ENCODE measurements at places on chromosomes 3 and 15. TPM values are rescaled to one million over a fixed set of nuclear protein-coding genes. Genes with fewer than 3 reads are reported as not detected.

DNA sequence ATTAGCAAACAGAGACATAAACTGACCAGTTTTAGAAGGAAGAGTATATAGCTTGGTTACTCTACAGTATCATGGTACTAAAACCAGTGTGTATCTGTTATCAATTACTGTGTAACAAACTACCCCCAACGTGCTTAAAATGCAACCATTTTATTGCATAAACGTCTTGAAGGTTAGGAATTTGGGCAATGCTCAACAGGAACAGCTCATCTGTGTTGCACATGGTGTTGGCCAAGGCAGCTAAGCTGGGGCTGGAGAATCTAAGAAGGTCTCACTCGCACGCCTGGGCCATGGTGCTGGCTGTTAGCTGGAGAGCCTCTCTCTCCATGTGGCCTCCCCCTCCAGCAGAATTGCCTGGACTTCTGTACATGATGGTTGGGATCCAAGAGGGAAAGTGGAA lies 81.2 kb upstream of the THBS1 start:
- no peaks in the 10 kb centered on the region for H3K27me3 ChIP-seq
- no peaks in the 10 kb centered on the region for H3K36me3 ChIP-seq
- DNase-seq = no peak
- no peak overlapping the region for H3K27ac ChIP-seq
- H3K4me3 ChIP-seq = no peak overlapping the region

GRCh38 chr3:20999661-21000060 lies 751.3 kb downstream of the ZNF385D start:
- no peak for DNase-seq
- no peak overlapping the region for H3K27ac ChIP-seq
- no peaks in the 10 kb centered on the region for H3K36me3 ChIP-seq

GRCh38 chr3:29503958-29504357 lies 223.1 kb downstream of the RBMS3 start:
- H3K36me3 ChIP-seq = no peaks in the 10 kb centered on the region
- H3K4me1 ChIP-seq = no peaks in the 10 kb centered on the region
- H3K4me3 ChIP-seq = no peak overlapping the region
- H3K27me3 ChIP-seq = no peaks in the 10 kb centered on the region
- DNase-seq = no peak
- H3K27ac ChIP-seq = no peak overlapping the region

- H3K27me3 ChIP-seq = no peaks in the 10 kb centered on the region
- no peak for DNase-seq
- H3K4me1 ChIP-seq = no peaks in the 10 kb centered on the region
- no peaks in the 10 kb centered on the region for H3K36me3 ChIP-seq
Observed at GRCh38 chr3:191523148-191523547, 62.2 kb downstream of the PYDC2 start.

FILIP1L gene
- total RNA-seq = 29.2 TPM

DNA sequence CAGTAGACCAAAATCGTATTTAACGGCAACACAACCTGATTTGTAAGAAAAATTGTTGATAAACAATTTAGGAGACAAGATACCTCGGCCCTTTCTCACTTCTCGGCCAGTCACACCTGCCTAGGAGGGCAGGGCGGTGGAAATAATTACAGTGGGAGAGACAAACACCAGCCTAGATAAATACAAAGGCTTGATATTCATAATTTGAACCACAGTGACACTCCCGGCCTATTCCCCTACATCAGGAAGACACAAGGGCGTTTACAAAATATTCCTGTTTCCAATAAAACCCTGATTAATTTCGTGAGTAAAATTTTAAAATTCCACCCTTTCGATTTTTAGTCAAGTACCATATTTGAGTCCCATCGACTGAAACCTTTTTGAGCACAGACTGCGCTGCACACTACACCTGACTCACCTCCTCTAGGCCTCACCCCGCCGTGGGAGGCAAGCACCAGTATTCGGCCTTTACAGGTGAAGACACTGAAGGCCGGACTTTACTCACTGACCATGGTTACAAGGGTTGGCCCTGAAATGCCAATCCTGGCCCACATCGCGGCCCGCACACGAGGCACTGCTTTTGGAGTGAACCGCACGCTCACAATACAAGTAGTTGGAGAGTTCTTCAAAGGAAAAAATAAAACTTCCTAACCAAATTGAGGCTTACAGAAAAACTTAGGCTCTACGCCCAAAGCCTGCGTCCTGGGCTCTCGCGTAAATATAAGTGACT lies 794 bp downstream of the ARPP19 start:
- peaks cover 24% of the 10 kb centered on the region for H3K4me1 ChIP-seq
- no peaks in the 10 kb centered on the region for H3K27me3 ChIP-seq
- DNase-seq = peak; percentile 55

DNA sequence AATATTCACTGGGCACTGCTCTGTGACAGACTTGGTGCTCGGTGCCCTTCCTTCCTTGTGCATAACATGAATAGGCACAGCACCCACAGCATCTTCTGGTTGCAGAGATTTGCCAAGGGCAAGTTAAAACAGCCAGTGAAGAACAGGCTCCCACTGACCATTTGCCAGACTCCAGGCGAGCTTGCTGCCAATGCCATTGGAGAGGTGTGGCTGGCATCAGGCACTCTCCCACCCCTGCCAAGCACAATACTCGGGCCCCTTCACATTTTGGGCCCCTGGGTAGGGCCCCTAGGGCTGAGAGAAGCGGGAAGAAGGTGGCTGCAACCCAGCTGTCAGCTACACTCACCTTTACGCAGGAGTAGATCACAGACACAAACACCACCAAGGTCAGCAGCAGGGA lies 112.1 kb downstream of the SEC22A start:
- no peak overlapping the region for H3K4me3 ChIP-seq
- no peaks in the 10 kb centered on the region for H3K36me3 ChIP-seq
- no peaks in the 10 kb centered on the region for H3K4me1 ChIP-seq

GRCh38 chr3:30042274-30042859 lies 564.0 kb upstream of the TGFBR2 start:
- no peaks in the 10 kb centered on the region for H3K36me3 ChIP-seq
- no peak overlapping the region for H3K4me3 ChIP-seq
- no peaks in the 10 kb centered on the region for H3K27me3 ChIP-seq
- H3K4me1 ChIP-seq = peaks cover 25% of the 10 kb centered on the region

DNA sequence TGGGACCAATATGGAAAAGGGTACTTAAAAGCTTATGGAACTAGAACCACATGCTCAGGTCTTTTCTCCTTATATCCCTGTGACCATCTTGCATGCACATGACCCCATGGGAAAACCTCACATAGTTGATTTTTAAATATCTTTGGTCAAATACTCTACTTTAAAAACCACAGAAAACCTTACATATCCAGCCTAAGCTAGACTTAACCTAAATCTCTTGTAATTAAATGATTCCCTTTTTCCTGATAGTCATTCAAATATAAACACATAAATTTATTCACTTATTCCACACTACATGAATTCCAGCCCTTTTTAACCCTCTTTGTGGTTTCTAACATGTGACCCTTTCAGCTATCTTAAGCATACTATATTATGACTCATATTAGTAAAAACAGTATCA lies 46.8 kb downstream of the DNAJC13 start:
- no peaks in the 10 kb centered on the region for H3K4me1 ChIP-seq
- H3K27ac ChIP-seq = no peak overlapping the region
- no peak for DNase-seq
- peaks cover 33% of the 10 kb centered on the region for H3K36me3 ChIP-seq

DNA sequence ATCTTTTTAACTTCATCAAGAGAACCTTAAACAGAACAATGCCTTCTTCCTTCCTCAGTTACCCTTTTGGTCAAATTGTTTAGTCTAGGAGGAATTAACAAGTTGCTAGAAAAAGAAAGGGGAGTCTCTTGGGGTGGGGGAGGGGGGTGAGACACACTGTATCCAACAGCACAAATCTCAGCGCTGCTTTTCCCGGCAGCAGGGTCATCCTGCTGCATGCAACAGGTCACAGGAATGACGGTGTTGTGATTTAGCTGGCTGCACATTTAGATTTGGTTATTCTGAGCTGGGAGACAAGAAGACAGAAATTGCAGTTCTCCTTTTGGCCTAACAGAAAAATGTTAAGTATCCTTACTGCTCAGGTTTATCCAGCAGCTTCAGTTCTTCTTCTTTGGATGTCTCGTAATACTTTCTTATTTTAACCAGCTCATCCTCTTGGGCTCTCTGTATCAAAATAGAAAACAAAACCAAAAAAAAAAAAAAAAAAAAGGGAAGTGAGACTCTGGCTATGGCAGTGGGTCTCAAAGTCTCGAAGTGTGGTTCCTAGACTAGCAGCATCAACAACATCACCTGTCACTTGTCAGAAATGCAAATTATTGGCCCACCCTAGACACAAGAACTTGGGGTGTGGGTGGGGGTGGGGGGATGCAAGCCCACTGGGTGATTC lies 190.5 kb downstream of the GREM1 start:
- no peaks in the 10 kb centered on the region for H3K4me1 ChIP-seq
- no peaks in the 10 kb centered on the region for H3K27me3 ChIP-seq
- DNase-seq = peak; percentile 60
- no peak overlapping the region for H3K4me3 ChIP-seq
- H3K36me3 ChIP-seq = no peaks in the 10 kb centered on the region

- no peak overlapping the region for H3K4me3 ChIP-seq
- no peaks in the 10 kb centered on the region for H3K36me3 ChIP-seq
- H3K4me1 ChIP-seq = no peaks in the 10 kb centered on the region
- no peak overlapping the region for H3K27ac ChIP-seq
- no peak for DNase-seq
- no peaks in the 10 kb centered on the region for H3K27me3 ChIP-seq
Observed at GRCh38 chr3:164779816-164780215, 298.5 kb downstream of the SI start.

GRCh38 chr3:45623393-45623792 lies 28.8 kb downstream of the LIMD1 start:
- no peak for DNase-seq
- no peak overlapping the region for H3K4me3 ChIP-seq
- no peaks in the 10 kb centered on the region for H3K27me3 ChIP-seq
- H3K36me3 ChIP-seq = peaks cover 3% of the 10 kb centered on the region

DNA sequence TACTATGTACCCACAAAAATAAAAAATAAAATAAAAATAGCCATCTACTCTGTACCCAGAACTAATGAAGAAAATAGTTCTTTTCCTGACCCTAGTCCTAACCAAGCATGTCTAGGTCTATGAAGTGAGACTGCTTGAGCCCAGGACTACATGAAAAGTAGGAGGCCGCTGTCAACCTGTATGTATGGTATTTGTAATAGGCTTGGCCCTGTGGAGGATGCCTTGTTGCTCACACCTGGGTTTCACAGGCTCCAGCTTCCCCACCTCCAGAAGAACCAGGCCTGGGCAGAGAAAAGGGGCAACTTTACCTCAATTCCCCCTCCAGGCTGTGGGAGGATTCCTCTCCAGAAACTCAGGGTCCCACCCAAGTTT lies 6.8 kb upstream of the PKM start:
- H3K27ac ChIP-seq = peak overlapping the region; percentile 85
- no peak overlapping the region for H3K4me3 ChIP-seq
- H3K36me3 ChIP-seq = peaks cover 15% of the 10 kb centered on the region

DNA sequence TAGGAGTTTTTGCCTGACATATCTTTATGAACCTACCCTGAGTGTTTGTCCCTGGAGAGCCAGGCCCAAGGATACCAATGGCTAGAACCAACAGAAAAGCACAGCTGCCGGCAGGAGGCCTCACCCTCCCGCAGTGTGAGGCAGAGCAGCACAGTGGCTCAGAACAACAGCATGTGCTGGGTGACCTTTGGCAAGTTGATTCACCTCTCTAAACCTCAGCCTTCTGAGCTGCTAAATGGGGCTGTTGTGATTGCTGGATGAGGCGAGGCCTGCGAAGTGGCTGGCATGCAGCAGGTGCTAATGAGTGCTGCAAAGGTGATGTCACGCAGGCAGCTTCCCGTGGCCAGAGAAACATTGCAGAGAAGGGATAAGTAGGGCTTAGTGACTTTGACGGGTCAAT lies 23.3 kb downstream of the IDH2 start:
- no peak overlapping the region for H3K27ac ChIP-seq
- no peaks in the 10 kb centered on the region for H3K27me3 ChIP-seq
- H3K36me3 ChIP-seq = peaks cover 27% of the 10 kb centered on the region
- H3K4me1 ChIP-seq = no peaks in the 10 kb centered on the region

DNA sequence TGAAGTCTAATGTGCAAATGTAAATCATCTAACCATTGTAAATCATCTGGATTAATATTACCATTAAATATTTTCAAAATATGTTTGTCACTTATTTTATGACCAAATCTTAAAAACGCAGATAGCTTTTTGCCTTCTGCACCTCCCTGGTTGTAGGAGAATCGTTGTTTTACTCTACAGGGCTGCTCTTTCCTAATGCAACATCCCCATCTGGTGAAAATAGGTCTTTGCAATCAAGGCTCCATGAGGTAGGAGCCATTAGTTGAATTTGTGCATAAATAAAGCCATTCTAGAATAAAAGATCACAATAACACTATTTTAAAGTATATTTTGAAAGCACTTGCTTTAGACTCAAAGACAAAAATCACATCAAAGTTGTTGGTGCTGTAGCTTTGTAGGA lies 535.6 kb upstream of the AGTR1 start:
- H3K36me3 ChIP-seq = no peaks in the 10 kb centered on the region
- H3K4me1 ChIP-seq = no peaks in the 10 kb centered on the region
- no peaks in the 10 kb centered on the region for H3K27me3 ChIP-seq
- H3K4me3 ChIP-seq = no peak overlapping the region

SQOR gene
- total RNA-seq = 17.9 TPM

GRCh38 chr3:141308588-141309218 lies 59.6 kb upstream of the ZBTB38 start:
- peaks cover 6% of the 10 kb centered on the region for H3K27me3 ChIP-seq
- no peak overlapping the region for H3K4me3 ChIP-seq
- peak; percentile 54 for DNase-seq

DNA sequence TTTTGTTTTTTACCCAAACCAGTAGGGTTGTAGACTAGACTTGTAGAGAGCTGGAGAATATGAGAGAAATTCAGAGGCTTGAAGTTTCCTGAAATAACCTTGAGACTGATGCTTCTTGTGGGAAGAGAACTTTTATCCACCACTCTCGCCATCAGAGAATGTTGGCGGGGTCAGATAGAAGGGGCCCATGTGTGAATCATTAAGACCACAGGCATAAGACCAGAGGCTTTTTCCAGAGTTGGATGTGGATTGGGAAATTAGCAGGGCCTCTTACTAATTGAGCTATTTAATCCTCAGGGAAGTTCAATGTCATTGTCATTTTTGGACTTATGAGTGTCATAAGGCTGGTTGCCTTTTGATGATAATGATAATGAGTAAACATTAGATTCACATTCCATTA lies 246.9 kb upstream of the THRB start:
- no peak overlapping the region for H3K4me3 ChIP-seq
- no peak for DNase-seq
- H3K4me1 ChIP-seq = no peaks in the 10 kb centered on the region
- no peaks in the 10 kb centered on the region for H3K36me3 ChIP-seq

LMLN gene
- 6.5 TPM for total RNA-seq

GRCh38 chr3:17091910-17092582 lies 207.3 kb downstream of the PLCL2 start:
- no peaks in the 10 kb centered on the region for H3K27me3 ChIP-seq
- no peaks in the 10 kb centered on the region for H3K4me1 ChIP-seq
- H3K27ac ChIP-seq = no peak overlapping the region
- DNase-seq = no peak
- H3K4me3 ChIP-seq = no peak overlapping the region

Measured in endothelial cell of umbilical vein (primary cell).